ENCODE measurements at places on chromosomes 1 and 21.

- no peak for DNase-seq
Observed at GRCh38 chr1:924656-925560, 1.2 kb downstream of the SAMD11 start.

DNA sequence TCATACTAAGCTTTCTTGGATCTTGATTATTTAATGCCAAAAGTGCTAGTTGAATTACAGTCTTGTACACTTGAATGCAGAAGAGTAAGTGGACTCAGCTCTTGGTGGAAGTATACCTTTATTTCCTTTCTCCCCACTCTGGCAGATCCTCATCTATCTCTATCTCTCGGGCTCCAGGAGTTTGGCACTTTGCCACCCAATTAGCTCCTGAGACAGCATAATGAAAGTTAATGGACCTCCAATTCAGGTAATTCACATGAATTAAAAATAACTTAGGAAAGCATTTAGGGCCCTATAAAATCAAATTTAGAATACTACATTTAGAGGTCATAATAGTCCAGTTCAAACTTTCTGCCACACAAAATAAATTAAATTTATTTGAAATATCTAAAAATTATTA, 67.4 kb downstream of the OLFM3 start:
- DNase-seq: no peak

GRCh38 chr1:225603538-225604354, 49.2 kb downstream of the ENAH start:
- no peak for DNase-seq

- no peak for DNase-seq
Observed at GRCh38 chr1:227950735-227951346, 3.1 kb upstream of the WNT9A start.

DNA sequence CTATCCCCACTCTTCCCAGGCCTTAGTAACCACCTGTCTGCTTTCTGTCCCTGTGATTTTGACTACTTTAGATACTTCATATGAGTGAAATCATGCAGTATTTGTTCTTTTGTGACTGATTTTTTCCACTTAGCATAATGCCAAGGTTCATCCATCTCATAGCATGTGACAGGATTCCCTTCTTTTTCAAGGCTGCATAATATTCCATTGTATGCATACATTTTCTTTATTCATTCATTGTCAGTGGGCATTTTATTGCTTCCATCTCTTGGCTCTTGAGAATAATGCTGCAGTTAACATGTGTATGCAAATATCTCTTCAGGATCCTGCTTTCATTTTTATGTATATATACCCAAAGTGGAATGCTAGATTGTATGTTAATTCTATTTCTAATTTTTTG, 56.4 kb downstream of the AGL start:
- no peak for DNase-seq
